ENCODE measurements at places on chromosomes 7 and 10. TPM values are rescaled to one million over a fixed set of nuclear protein-coding genes. Genes with fewer than 3 reads are reported as not detected.

DNA sequence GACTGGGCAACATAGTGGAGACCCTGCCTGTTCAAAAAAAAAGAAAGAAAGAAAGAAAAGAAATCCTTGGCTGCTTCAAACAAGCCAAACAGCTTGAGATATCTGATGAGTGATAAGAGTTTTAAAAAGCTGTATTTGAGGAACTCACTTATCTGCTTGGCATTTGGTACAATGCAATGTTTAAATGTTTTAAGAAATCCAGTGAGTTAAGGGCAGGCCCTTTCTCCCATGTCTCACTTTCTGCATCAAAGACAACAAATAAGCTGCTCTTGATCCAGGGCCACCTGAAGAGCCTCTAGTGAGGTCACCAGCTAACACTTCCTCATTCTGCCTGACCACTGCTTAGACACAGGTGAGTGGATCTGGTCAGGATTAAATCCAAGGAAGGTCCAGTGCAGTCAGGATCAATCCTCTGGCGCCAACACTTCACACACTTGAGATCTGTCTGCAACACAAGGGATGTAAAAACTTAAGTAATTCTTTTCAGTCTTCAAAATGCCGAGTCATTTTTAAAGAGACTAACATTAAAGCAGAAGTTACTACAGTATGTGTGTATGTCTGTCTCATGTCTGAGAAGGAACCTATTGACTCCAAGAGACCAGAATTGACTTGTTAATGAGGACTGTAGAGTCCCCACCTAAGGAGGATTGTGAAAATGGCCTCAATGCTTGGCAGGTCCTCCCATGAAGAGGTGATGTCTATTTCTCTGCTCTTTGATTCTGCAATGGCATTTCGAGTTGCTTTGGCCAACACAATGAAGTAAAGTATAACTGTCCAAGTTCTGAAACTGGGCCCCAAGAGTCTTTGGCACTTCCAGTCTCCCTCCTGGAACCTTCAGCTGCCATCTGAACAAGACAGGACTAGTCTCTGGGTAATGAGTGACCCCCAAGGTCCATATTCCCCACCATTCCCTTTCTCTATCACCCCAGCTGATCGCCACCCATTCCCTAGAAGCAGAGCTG, 43.1 kb downstream of the CREB3L2 start:
- DNase-seq, result no peak

- no peak for DNase-seq
Measured at GRCh38 chr10:22984066-22984465, 56.2 kb downstream of the ARMC3 start.

DNA sequence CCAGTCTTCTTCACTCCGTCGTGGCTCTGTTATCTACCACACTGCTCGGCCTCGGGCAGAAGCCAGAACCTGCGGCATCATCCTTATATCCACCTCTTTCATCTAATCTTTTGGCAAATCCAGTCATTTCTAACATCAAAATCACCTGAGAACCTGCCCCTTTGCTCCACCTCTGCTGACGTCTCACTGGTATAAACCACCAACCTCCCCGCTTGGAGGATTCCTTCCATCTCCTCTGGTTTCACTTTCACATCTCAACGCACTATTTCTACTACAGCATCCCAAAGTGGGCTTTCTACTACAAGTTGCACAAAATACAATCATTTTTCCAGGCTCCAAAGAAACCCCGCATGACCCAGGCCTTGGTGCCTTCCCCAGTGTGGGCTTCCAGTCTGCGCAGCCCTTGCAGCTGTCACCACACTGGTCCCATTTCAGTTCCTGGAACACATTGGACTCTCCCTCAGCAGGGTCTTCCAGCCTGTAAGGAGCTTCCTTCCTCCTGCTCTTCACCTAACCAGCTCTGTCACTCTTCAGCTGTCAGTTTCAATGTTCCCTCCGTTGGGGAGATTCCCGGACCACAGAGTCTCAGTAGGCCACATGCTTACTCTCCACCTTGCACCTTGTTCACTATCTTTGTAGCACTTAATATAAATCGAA, 85.0 kb downstream of the PRKCQ start:
- DNase-seq, result no peak

FAM237B gene
- not detected for total RNA-seq

MKRN1 gene
- total RNA-seq, result 52.0 TPM

LIPJ gene
- not detected for total RNA-seq

DNA sequence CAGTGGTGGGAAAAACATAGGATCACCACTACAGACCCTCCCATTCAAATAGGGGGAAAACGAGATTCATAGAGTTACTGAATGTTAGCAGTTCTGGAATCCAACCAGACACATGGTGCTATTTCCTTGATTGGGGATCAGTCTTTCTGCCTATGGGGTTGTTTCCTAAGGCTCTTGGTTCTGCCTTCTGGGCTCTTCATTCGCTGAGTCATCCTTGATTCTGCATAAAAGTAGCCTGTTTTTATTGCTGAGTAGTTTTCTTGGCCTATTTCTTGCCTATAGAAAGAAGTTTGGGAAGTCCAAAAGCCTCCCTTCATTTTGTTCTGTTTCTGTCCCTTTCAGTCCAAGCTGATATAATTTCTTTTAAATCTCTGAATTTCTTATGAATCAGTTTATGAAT, 99.3 kb upstream of the OIT3 start:
- peak; percentile 14 for DNase-seq

- no peak for DNase-seq
Measured at GRCh38 chr7:104530251-104530650, 201.8 kb downstream of the LHFPL3 start.

GRCh38 chr10:47059606-47060311, 148.5 kb downstream of the PTPN20 start:
- no peak for DNase-seq

- DNase-seq, result no peak
Measured at GRCh38 chr7:149427096-149427680, 33.7 kb downstream of the ZNF777 start.
